ENCODE measurements at places on chromosomes 16 and 17. TPM values are rescaled to one million over a fixed set of nuclear protein-coding genes. Genes with fewer than 3 reads are reported as not detected.

DNA sequence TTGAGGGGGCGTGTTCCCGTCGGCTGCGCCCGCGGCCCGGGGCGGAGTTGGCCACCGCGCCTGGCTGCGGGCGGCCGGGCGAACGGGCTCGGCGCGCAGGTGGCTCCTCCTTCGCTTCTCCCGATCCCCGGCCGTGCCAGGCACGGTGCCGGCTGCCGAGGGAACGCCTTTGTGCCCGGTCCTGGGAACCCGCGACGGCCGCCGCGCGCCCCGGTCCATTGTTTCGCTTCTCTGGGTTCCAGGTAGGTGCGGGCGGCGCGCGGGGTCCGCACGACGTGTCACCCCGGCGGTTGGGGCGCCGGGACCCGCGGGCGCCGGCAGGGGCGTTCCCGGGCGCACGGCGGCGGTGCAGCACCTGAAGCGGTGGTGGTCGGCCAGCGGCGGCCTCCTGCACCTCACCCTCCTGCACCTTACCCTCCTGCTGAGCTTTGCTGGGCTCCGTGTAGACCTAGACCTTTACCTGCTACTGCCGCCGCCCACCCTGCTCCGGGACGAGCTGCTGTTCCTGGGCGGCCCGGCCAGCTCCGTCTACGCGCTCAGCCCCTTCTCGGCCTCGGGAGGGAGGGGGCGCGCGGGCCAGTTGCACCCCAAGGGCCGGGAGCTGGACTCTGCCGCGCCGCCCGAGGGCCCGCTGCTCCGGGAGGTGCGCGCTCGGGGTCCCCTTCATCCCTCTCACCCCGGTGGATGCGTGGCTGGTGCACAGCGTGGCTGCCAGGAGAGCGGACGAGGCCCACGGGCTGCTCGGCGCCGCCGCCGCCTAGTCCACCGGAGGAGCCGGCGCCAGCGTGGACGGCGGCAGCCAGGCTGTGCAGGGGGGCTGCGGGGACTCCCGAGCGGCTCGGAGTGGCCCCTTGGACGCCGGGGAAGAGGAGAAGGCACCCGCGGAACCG lies 99.9 kb downstream of the EFCAB13 start:
- H3K36me3 ChIP-seq, result no peaks in the 10 kb centered on the region
- H3K27me3 ChIP-seq, result no peaks in the 10 kb centered on the region

DNA sequence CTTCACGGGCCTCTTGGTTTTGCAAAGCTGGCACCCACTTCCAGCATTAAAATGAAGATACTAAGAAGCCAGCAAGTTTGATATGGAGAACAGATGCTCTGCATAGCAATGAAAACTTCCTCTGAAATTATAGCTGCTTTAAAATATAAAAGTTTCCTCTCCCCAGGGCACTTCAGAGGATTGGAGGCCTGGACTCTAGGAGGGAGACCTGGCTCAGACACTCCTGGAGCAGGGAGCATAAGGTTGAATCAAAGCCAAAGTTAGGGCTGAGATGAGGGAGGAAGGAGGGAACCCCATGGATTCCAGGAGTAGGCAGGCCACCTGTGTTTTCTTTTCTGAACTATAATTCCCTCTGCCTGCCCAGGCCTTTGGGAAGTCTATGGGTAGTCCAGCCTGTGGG lies 176.0 kb upstream of the RPL38 start:
- H3K4me1 ChIP-seq, result peaks cover 38% of the 10 kb centered on the region
- no peak for DNase-seq
- H3K27ac ChIP-seq, result no peak overlapping the region
- H3K36me3 ChIP-seq, result no peaks in the 10 kb centered on the region

- H3K4me1 ChIP-seq, result peaks cover 74% of the 10 kb centered on the region
- H3K36me3 ChIP-seq, result peaks cover 10% of the 10 kb centered on the region
- no peaks in the 10 kb centered on the region for H3K27me3 ChIP-seq
- DNase-seq, result no peak
These were observed 13.5 kb downstream of the SLC46A1 start for GRCh38 chr17:28392491-28392890.

The KRTAP3-2 gene
- not detected for total RNA-seq

DNA sequence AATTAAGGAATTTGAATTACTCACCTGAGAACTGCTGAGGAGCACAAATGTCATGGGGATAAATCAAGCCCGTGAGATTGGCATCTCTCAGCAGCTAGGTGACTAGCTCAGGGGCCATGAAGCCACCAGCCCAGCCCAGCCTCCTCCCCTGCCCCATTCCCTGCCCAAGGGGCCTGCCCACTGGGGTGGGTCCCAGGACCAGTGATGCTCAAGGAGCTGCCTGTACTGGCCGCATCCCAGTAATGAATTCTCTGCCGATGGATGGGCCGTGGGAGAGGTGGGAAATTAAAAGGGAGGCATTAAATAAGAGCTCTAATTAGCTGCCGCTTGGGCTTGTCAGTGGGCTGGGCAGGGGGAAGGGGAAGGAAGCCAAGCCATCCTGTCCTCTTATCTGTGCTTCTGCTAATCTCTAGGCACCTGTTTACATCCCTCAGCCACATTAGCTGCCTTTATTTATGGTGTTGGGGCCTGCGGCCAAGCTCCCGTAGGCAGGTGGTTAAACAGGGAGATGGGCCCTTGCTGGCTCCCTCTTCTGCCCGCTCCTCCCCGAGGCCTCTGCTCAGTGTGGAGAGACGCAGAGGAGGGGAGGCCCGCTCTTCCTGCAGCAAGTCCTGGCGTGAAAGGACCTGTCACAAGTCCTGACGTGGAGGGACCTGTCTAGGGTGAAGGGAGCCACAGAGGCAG lies 48.8 kb downstream of the PIPOX start:
- H3K36me3 ChIP-seq, result no peaks in the 10 kb centered on the region
- DNase-seq, result no peak
- peak overlapping the region; percentile 39 for H3K27ac ChIP-seq
- H3K4me1 ChIP-seq, result no peaks in the 10 kb centered on the region

The TP53TG3 gene
- not detected for total RNA-seq

The RHBDL1 gene
- total RNA-seq, result 2.9 TPM

The MGAT5B gene
- total RNA-seq, result 8.9 TPM

- H3K27me3 ChIP-seq, result no peaks in the 10 kb centered on the region
- no peak for DNase-seq
- H3K4me1 ChIP-seq, result no peaks in the 10 kb centered on the region
- no peaks in the 10 kb centered on the region for H3K36me3 ChIP-seq
- H3K27ac ChIP-seq, result no peak overlapping the region
These were observed 203.7 kb upstream of the KIF2B start for GRCh38 chr17:53619025-53619424.

DNA sequence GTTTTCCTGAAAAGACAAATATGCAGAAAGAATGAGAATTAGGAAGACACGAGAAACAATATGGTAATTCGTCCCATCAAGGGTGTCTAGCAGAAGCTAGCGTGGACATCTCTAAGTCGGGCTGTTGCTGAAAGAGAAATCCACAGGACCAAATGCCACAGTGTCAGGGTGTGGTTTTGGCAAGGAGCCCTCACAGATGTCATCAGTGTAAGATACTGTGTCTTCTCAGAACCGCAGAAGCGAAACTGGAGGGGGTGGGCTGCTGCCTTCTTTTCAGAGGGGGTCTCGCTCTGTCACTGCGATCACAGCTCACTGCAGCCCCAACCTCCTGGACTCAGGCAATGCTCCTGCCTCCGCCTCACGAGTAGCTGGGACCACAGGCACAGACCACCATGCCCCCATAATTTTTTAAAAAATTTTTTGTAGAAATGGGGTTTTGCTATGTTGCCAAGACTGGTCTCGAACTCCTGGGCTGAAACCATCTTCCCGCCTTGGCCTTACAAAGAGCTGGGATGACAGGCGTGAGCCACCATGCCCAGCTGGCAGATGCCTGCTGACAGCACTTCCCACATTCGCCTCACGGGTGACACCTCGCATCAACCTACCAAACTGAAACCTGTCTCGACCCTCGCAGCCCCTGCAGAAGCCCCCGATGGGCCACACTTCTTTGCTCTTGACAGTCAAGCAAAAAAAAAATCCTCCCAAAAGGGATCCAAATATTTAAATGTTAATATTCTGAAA lies 26.2 kb downstream of the TRAP1 start:
- no peaks in the 10 kb centered on the region for H3K27me3 ChIP-seq
- peak overlapping the region; percentile 55 for H3K27ac ChIP-seq
- DNase-seq, result no peak
- peaks cover 2% of the 10 kb centered on the region for H3K4me1 ChIP-seq
- no peaks in the 10 kb centered on the region for H3K36me3 ChIP-seq
- H3K4me3 ChIP-seq, result no peak overlapping the region

The KRT12 gene
- not detected for total RNA-seq

DNA sequence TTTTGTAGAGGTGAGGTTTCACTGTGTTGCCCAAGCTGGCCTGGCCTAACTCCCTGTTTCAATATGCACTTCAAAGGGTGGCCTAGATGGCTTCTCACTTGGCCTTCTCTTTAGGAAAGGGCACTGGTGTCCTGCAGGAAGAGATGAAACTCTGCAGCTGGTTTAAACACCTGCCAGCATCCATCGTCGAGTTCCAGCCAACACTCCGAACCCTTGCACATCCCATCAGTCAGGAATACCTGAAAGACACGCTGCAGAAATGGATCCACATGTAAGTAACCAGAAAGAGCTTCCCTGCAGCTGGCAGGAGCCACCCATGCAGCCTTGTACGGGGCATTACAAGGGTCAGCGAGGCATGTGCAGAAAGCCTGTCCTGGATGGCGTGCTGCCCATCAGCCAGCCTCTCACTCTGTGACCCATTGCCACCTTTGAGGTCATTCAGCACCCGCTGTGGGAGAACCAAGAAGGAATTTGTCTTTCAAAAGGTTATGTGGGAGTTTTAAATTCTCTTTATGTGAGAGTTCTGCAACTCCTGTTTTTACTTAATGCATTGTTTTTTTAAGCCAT lies 7.0 kb downstream of the COG1 start:
- H3K27ac ChIP-seq, result no peak overlapping the region
- H3K27me3 ChIP-seq, result no peaks in the 10 kb centered on the region
- H3K4me1 ChIP-seq, result peaks cover 13% of the 10 kb centered on the region
- peaks cover 17% of the 10 kb centered on the region for H3K36me3 ChIP-seq
- DNase-seq, result no peak

DNA sequence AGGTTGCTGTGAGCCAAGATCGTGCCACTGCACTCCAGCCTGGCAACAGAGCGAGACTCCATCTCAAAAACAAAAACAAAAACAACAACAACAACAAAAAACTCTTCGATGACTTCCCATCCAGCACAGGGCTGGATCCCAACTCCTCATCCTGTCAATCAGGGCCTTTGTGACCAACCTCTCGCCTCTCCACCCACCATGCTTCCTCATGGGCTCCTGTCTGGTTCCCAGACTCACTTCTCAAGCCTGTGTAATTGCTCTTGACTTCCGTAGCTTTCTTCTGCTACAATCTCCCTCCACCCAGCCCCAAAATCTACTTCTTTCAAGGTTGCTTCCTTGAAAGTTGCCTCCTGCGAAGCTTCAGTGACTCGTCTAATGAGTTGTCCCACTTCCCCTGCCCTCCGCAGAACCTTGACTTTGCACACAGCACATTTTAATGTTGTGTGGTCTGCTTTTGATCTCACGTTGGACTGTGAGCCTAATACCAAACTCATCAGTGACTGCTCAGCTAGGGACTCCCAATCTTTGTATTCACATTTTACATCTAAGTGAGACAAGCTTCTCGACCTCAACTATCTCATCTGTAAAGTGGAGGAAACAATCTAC lies 936 bp upstream of the RASL10B start:
- no peak for DNase-seq
- peaks cover 7% of the 10 kb centered on the region for H3K4me1 ChIP-seq
- H3K36me3 ChIP-seq, result no peaks in the 10 kb centered on the region
- H3K27me3 ChIP-seq, result no peaks in the 10 kb centered on the region
- H3K27ac ChIP-seq, result no peak overlapping the region

- H3K36me3 ChIP-seq, result peaks cover 6% of the 10 kb centered on the region
- H3K27ac ChIP-seq, result peak overlapping the region; percentile 53
- no peak overlapping the region for H3K4me3 ChIP-seq
- H3K4me1 ChIP-seq, result peaks cover 39% of the 10 kb centered on the region
These were observed 8.8 kb downstream of the PRSS22 start for GRCh38 chr16:2848933-2849725.

The HSD17B1 gene
- 2.3 TPM for total RNA-seq

The OTOP3 gene
- not detected for total RNA-seq

DNA sequence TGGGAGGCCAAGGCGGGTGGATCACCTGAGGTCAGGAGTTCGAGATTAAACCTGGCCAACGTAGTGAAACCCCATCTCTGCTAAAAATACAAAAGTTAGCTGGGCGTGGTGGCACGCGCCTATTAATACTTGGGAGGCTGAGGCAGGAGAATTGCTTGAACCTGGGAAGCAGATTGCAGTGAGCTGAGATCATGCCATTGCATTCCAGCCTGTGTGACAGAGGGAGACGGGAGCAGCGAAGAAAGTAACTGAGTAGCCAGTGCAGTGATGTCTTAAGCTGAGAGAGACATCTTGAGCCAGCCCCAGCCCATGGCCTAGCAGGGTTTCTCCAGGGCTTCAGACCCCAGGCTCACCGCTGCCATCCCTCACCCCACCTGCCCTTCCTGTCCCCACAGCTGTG lies 9.8 kb upstream of the SMIM5 start:
- peak overlapping the region; percentile 31 for H3K27ac ChIP-seq
- peaks cover 6% of the 10 kb centered on the region for H3K4me1 ChIP-seq
- H3K27me3 ChIP-seq, result no peaks in the 10 kb centered on the region

DNA sequence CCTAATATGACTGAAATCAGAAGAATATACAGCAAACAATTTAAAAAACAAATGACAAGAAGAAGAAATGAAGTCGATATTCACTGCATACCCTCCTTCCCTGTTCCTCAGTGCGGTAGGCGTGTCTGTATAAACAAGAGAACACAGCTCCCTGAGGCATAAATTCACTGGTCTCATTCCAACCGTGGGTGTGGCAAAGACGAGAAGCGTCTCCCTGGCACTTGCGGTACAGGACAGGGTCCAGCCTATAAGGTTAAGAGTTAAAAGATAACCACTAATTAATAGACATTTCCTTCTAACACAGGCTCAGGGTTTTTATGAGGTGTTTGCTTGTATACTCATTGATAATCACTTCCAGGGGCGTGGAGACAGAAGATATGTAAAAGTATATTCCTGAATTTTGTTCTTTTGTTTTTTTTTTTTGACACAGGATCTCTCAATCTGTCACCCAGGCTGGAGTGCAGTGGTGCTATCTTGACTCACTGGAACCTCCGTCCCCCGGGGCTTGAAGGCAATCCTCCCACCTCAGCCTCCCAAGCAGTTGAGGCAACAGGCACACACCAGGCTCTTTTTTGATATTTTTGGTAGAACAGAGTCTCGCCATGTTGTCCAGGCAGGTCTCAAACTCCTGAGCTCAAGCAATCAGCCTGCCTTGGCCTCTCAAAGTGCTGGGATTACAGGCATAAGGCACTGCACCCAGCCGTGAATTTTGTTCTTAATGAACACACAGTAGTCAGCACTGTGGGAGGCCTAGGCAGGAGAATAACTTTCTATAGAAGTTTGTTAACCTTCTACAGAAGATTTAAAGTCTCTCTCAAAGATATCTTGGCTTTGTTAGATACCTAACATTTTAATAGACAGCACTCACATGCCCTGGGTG lies 59.1 kb upstream of the CLEC18B start:
- peaks cover 74% of the 10 kb centered on the region for H3K4me1 ChIP-seq
- H3K27me3 ChIP-seq, result no peaks in the 10 kb centered on the region
- peaks cover 3% of the 10 kb centered on the region for H3K36me3 ChIP-seq

GRCh38 chr16:4664538-4665418 lies 28.6 kb upstream of the NUDT16L1 start:
- H3K27ac ChIP-seq, result no peak overlapping the region
- peak; percentile 48 for DNase-seq
- H3K36me3 ChIP-seq, result peaks cover 1% of the 10 kb centered on the region
- no peak overlapping the region for H3K4me3 ChIP-seq
